ENCODE measurements at places on chromosomes 12 and 14.

GRCh38 chr12:123046431-123046830 lies 66.0 kb downstream of the ARL6IP4 start:
- DNase-seq = no peak

DNA sequence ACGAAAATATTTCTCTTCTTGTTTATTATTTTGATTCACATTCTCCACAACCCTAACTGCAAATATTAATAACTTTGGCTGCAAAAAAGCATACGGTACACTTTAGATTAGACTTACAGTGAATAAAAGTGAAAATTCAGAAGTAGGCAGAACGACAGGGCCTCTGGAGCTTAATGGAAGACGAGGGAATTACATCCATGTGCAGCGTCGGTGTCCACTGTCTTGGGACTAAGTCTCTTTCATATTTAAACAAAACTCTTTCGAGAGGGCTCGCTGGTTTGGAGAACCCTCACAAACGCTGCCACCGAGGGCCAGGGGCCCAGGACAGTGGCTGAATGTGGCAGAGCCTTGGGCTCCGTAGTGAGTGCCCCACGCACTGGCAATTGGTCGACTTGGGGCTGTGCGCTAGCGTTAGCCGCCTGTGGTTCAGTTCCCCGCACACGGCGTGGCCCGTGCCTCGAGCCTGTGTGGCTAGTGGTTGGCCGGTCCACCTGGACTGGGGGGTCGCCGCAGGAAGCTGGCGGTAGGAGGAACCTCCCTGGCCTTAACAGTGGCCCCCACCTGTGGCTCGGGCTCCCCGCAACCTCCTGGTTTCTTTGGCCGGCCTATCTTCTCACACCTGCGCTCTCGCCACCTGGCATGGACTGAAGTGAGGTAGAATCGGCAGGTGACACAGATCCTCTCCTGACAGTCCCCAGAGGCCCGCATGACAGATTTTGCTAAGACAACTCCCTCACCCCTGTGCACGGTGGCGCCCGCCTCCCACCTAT lies 739 bp upstream of the PAX9 start:
- no peak for DNase-seq

DNA sequence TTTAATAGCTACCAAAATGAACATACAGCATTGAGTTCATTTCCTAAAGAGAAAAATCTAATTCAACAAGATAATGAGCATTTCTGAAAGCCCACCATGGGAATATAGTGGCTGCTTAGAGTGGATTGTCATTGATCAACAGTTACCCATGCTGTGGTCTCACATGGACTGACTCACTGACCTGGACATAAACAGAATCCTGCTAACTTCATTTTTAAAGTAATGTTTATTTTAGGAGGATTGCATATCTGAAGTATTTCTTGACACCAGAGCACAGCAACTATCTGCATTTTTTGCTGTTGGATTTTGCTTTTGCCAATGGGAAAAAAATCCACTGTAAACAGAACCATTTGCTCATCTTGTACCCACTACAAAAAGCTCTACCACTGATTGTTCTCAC lies 71.7 kb downstream of the KCNC2 start:
- DNase-seq = no peak

GRCh38 chr12:45626965-45627364 lies 102.5 kb upstream of the ARID2 start:
- no peak for DNase-seq

GRCh38 chr12:122981587-122982476 lies 1.4 kb downstream of the ARL6IP4 start:
- DNase-seq = no peak

- DNase-seq = no peak
These were observed 52.0 kb downstream of the HELB start for GRCh38 chr12:66354291-66354690.

DNA sequence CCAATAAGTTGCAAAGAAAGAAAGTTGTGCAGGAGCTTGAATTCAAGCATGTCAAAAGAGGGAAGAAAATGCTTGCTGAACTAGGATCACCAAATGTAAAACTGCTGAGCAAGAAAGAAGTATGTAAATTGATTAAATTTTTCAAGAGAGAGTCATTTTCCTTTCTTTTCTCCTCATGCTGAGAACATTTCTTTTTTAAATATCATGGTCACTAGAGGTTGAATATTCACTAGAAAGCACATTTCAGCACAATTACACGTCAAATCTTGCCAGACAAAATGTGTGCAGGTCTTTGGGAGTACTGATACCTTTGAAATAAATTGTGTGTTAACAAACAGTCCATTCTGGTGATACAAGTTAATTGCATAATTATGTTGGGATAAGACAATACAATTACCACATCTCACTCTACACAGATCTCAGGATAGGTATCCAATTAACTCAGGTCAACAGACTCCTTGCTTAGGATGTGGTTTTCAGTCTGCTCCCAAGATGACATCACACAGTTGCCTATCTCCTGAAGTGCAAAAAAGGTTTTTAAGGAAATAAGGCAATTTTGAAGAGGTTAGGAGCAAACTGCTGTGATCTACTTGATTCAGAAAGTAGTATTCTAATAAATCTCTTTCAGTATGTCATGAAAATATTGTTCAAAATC lies 862.2 kb downstream of the RPS29 start:
- no peak for DNase-seq

DNA sequence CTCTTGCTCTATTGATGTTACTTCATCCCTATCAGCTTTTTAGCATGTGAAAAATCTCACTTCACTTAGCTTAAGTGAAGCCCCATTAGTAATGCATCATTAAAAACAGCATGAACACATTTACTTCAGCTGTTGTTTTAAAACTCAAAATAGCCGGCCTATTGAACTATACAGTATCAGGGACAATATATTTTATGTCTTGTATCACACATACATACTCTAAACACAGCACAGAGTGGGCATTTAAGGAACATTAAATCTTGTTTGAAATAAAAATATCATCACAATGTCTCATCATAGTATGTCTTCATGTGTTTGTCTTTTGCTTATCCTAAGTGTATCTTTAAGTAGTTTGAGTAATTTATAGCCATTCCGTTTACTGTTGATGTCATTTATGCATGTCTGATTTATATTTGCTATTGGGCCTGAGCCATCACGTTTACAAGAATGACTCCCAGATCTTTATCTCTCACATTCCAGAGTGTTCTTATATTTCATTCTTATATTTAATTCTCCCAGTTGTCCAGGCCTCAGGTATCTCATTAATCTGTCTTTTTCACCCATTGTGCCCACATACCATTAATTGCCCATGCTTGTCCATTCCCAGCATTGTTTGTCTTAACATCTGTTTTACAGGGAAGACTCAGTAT lies 57.5 kb downstream of the ARHGAP5 start:
- DNase-seq = no peak

GRCh38 chr14:53716578-53716977 lies 240.0 kb downstream of the BMP4 start:
- no peak for DNase-seq

DNA sequence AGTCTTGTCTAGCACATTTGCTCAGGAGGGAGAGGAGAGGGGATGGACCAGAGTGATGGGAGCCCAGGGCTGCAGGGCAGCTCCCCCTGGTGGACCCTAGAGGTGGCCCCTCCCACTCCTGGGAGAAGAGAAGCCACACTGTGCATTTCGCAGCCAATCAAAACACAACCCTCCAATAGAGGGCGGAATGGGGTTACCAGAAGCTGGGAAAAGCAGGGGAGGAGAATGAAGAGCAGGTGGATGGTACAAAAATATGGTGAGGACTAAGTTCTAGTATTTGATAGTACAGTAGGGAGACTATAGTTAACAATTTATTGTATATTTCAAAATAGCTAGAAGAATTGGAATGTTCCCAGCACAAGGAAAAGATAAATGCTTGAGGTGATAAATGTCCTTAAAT lies 23.6 kb downstream of the VASH1 start:
- no peak for DNase-seq

GRCh38 chr14:34354556-34354955 lies 107.5 kb downstream of the SPTSSA start:
- DNase-seq = no peak

DNA sequence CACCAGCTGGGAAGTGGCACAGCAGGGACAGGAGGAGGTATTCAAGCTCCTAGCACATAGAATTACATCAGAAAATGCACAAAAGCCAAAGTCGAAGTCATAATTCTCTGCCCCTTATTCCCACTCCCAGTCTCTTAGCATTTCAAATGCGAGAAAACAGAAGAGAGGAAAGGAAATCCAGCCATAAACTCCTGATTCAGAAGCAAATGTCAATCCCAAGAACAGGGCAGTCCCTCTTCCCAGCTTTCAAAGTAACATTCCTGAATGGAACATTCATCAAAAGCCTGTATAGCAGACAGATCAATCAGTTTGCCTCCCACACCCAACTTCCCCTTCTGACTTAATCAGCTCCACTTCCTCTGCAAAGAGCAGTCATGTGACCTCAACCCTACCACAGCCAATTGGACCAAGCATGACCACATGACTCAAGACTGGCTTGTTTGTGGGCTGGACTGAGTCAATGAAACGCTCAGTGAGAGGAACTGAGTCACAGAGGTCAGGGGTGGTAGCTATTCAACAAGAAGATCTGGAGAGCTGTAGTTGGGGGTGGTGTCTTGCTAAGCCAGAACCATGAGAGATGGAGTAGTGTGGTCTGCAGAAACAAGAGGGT lies 41.4 kb upstream of the TUNAR start:
- no peak for DNase-seq

DNA sequence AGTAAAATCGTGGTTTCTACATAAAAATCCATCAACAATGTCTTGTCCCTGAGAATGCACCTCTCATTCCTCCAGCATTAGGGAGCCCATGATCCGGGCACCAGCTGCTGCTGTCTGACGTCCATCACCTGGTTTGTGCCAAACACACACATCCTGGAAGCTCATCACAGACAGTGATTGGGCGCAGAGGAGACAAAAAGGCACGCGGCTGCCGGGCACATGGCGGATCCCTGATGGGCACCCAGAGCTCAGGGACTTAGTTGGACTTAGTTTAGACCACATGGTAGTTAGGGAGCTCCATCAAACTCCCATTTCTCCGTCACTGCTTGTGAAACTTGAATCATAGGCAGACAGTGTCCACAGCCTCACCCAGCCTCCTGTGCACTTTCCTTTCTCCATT lies 1059.3 kb downstream of the TMEM121 start:
- no peak for DNase-seq

DNA sequence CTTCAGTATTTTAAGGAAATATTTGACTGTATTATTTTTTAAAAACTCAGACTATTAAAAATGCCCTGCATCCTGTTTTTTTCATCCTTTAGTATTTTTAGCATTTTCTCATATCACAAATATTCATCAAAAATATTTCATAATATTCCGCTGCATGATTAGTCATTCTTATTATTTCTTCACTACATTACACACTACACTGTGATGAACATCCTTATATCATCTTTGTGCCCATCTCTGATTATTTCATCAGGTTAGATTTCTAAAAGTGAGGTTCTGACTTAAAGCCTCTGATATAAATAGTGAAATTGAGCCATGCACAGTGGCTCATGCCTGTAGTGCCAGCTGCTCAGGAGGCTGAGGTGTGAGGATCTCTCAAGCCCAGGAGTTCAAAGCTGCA lies 8.1 kb downstream of the COCH start:
- no peak for DNase-seq

DNA sequence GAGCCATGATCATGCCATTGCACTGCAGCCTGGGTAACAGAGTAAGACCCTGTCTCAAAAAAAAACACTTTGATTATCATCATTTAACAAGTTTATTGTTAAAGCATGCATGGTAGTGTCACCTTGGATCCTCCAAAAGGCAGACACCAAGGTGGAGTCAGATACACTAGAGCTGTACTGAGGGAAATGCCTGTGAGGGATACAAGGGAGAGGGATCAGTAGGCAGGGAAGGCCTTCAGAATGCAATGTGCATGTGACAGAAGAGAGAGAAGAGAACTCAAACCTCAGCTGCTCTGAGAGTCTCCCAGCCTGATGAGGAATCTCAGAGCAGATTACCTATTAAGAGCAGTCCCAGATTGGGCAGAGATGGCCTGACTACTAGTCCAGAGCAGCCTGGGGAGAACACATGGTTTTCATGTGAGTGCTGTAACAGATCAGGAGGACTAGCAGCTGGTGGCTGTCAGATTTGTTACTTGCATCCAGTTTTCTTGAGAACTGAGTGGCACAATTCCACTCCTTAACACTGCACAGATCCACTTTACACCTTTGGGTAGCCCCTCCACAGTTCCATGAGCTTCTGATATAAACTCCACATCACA lies 38.0 kb upstream of the A2ML1 start:
- no peak for DNase-seq

- DNase-seq = no peak
These were observed 48.9 kb upstream of the FOS start for GRCh38 chr14:75229661-75230139.

DNA sequence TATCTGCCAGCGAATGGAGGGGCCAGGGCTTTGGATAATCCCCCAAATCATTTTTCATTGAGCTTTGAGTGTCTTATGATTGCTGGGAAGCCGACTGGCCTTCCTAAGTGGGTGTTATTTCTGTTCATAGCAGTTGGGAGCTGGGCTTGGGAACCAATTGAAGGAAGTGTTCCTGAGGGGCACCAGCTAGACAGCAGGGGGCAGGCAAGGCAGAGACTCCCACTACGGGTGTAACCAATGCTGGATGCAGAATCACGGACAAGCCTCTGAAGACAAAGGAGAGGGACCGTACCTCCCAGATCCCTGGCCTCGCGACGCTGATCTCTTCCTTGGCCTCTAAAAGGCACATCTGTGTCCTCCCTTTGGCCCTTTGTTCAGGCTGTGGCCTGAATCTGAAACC lies 149.0 kb upstream of the PRMT8 start:
- DNase-seq = no peak

DNA sequence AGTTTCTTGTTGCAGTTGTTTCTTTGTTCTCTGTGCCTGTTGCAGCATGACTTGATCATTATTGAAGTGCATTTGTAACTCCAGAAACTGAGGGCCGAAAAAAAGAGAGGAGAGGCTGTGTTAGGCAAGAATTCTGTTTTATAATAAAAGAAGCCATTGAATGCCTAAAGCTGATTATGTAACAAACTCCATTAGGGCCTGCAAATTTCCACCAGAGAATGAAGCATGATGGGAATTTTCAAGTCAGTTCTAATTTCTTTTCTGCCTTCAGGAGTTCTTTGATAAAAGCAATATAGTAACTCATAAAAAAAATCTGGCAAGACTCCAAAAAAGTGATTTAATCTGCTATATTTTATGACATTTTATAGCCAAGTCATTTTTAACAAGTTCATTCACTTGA lies 156.7 kb upstream of the RASSF8 start:
- DNase-seq = no peak

GRCh38 chr12:19002216-19002615 lies 127.3 kb upstream of the PLEKHA5 start:
- DNase-seq = no peak

- no peak for DNase-seq
These were observed 9.4 kb downstream of the KLRB1 start for GRCh38 chr12:9598363-9598762.

DNA sequence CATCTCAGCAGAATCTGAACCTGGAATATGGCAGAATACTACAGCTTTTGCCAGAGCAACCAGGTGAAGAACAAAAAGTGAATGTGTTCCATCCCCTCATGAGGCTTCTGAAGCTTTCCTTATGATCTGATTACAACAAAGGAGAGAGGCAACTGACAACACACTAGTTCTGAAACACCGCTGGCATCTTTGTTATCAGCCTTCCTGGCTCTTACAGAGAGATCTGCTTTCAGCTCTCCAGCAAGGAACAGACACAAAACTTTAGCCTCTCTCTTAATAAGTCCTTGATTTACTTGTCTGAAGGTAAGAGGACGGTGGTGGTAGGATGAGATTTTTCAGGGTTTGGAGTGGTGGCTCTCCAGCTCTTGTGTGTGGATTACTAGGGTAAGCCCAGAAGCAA lies 227.0 kb downstream of the PPM1H start:
- no peak for DNase-seq
